Body of pancreas (tissue), 4 donors: ENCODE measurements at places on chromosomes 7 and 10.

GRCh38 chr7:48681006-48681405 is 243.3 kb upstream of the CDC14C start:
- no peak for DNase-seq

GRCh38 chr7:96311967-96312366 is 9.9 kb downstream of the SLC25A13 start:
- peak; percentile 59 for DNase-seq

DNA sequence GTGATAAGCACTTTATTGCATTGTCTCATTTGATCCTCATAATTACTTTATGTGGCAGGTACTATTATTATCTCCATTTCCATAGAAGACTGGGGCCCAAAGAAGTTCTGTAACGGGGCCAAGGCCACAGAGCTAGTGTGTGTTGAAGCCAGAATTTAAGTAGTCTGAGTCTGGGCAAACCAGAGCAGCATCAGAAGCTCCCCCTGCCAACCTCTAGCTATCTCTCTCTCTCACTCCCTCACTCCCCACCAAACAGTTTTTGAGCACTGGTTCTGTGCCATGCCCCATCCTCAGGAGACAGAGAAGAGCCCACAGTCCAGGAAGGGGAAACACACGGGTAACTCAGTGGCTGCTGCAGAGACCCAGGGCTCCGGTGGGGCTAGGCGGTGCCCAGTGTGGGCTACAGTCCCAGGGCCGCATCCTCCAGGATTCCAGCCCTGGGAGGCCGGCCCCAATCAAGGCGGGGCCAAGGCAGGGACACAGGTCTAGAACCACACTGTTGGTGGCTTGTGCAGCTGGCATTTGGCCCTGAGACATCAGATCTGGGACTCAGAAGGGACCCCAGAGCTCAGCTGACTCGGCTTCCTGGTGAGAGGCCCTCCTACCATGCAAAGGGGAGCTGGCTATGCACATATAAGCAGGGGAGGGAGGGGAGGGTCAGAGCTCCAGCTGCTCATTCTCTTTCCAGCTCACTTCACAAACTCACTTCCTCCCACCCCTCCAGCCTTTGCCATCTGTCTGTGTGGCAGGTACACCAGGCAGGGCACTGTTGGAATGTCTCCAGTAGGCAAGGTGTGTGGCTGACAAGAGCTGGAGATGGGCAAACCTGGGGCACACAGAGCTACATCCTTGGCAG is 34.4 kb downstream of the COL13A1 start:
- DNase-seq = no peak

DNA sequence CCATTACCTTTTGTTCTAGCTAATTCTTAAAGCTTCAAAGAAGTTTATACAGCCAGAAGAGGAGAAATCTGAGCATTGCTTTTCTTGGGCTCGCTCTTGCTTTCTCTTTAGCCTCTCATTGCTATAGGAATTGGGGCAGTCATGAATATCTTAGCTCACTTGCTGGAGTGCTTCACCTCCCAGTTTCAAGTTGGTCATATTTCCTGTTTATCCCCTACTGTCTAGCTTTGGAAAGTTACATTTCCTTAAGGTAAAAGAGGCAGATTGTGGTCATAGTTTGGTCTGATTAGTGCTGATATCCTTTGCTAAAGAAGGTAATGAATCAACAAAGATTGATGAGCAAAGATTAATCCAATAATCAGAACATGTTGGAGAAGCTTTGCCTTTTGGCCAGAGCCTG is 77.7 kb upstream of the GLI3 start:
- no peak for DNase-seq

GRCh38 chr10:76291175-76291574 is 859.8 kb downstream of the LRMDA start:
- no peak for DNase-seq

- DNase-seq = no peak
Measured at GRCh38 chr10:131111471-131112080, 199.9 kb downstream of the TCERG1L start.

DNA sequence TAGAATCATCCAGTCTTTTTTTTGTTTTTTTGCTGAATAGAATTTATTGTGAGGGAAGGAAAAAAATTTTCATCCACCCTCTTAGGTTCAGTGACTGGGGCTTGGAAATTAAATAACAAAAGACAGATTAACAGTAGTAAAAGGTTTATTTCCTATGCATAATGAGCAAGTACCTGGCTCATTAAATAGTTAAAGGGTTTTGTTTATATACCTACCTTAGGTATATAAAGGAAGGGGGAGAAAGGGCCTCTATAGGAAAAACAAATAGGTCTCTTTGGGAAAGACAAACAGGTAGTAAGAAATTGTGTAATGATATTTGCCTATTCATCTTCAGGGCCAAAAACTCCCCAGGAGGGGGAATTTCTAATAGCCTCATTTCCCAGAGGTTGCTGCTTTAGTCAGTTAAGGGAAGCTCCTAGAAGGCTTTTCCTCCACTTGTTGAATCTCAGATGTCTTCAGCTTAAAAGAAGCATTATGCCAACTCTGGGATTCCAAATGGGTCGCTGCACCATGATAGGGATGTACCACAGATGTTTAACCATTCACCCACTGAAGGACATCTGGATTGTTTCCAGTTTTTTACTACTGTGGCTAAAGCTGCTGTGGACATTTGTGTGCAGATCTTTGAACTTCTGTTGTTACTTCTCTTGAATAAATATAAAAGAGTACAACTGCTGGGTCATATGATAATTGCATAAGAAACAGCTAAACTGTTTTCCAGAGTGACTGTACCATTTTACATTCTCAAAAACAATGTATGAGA is 11.3 kb downstream of the ACADSB start:
- DNase-seq = no peak

DNA sequence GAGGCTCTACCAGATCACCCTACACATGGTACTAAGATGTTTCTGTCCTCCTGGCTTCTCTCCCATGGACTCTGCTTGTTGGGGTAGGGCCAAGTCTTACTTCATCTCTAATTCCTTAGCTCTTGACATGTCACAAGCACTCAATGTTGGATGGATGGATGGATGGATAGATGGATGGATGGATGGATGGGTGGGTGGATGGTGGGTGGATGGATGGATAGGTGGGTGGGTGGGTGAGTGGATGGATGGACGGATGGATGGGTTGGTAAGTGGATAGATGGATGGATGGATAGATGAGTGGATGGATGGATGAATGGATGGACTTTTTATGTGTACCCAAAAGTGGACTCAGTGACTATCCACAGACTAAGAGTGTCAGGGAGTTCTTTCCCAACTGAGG is 28.5 kb downstream of the HSPA12A start:
- no peak for DNase-seq

- no peak for DNase-seq
Measured at GRCh38 chr7:135180122-135180521, 9.6 kb upstream of the CYREN start.

- no peak for DNase-seq
Measured at GRCh38 chr7:78490524-78490923, 692.0 kb downstream of the PHTF2 start.

DNA sequence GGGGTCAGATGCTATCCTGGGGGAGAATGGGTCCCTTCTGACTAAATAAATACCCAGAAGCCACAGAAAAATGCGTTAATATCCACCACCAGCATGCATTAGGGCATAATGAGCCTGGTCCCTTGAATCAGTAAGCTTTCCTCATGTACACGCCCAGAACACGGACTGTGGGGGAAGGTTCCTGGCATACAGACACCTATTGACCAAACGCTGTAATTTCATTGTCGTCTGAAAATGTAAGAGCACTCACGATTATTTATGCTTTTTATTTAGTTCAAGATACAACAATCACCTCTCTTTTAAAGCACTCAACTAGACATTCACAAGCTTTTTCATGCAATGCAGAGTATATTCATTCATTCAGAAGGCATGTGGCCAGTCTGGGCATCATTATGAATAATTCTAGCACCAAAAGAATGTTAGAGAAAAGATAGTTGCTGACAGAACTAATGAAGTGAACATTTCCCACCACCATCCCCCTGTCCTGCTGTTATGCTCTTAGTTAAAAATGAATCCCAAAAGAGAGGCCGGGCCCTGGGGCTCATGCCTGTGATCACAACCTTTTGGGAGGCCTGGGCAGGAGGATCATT is 101.0 kb downstream of the SVIL start:
- peak; percentile 58 for DNase-seq

DNA sequence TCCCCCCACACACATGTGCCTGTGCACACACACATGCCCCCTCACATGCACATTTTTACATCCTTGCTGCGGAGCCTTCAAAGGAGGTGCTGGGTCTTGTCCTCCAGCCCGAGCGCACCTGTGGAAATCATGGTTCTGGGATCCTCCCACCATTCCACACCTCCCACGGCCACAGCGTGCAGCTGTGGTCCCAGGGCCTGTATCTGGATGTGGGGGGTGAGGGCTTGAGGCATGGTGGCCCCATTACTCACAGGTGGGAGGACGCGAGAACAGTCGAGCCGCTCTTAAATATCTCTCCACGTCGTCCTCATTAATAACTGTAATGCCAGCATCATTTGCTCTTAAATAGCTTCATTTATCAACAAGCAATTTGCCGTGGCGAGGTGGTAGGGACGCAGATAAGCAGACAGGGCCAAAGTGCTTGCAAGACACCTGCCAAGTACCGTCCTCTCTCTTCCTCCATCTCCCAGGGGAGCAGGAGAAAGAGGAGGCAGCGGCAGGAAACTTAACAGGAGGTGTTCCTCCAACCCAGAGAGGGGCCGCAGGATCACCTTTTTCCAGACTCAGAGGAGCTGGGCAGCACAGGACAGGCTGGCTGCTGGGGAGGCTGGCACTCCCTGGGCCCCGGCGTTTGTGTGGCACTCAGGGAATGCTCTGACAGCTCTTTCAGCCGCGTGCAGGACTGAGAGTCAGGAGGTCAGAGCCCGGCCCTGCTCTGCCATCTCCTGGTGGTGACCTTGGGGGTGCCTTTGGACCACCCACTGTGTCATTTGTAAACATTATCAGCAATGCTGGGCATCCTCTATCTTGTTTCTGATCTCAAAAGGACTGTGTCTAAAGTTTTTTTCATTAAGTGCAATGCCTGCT is 87.4 kb downstream of the CDH23 start:
- no peak for DNase-seq
